ENCODE measurements at places on chromosomes 5 and 9. TPM values are rescaled to one million over a fixed set of nuclear protein-coding genes. Genes with fewer than 3 reads are reported as not detected.

The SHROOM1 gene
- 10.0 TPM for total RNA-seq

DNA sequence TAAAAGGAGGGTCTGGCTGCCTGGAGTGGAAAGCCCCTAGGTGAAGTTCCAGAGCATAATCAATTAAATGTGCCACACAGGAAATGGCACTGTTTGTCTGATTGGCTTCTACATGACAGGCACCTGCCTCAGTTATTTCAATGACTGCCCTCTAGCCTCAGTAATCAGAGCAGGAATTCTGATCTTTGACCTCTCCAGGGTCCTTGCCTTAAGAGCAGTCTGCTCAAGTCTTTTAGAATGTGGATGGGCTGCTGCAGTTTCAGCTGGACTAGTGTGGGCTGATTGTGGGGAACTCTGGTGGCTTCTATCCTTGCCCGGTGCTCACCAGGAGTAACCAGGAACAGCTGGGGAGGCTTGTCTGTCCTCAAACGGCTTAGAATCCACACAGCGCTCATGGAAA lies 98.9 kb downstream of the LIX1 start:
- DNase-seq: peak; percentile 51

The NIPAL4 gene
- total RNA-seq: not detected

The LRRC19 gene
- total RNA-seq: not detected

- DNase-seq: peak; percentile 7
These were observed 1829.9 kb downstream of the EFNA5 start for GRCh38 chr5:105840800-105841199.

The IFNB1 gene
- not detected for total RNA-seq

DNA sequence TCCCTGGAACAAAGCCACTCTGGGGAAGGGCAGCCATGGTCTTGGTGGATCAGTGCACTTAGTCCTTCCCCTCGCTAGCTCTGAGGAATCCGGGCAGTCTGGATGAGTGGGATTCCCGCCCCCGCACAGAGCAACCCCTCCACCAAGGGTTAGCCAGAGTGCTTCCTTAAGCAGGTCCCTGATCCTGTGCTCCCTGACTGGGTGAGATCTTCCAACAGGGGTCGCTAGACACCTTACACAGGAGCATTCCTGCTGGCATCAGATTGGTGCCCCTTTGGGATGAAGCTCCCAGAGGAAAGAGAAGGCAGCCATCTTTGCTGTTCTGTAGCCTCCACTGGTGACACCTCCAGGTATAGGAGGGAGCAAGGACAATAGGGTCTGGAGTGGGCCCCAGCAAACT lies 228.8 kb downstream of the AP3B1 start:
- DNase-seq: no peak

DNA sequence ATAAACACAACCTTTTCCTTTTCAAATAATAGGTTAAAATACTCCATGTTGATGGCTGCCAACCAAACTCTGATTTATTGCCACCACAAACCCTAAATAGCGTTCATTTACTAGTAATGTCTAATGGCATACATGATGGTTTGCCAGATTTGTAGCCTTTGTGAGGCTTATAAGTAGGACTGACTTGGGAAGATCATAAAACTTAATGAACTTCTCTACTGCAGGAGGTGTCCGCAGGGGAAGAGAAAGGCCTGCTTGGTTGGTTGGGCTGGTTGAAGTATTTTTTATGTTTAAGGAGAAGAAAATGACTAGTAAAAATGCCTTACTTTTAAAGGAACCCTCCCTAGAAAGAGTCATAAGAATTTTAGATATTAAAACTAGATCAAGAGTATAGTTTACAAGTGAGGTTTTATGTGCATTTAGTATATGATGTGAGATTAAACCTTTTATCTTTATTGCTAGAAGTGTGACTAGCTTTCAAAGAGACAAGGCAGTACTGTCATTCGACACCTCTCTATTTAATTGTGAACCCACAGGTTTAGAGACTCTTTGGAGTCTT lies 5.0 kb downstream of the PBX3 start:
- no peak for DNase-seq

The GTF3C5 gene
- 50.6 TPM for total RNA-seq

DNA sequence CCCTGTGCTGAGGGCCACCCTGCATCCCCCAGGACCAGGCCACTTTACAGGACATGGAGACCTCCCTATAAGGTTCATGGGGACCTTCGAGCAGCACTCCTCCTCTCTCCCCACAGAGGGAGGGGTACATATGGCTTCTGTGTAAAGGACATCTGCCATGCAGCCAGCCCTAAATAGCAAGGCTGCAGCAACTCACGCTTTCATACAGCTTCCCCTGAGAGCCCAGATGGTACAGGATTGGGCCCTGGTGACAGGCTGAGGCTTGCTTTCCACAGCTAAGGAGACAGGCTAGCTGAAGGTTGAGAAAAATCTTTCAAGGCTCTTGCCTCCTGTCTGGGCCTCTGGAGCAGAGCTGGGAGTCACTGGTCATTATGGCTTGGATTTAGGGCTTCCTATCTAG lies 147.0 kb upstream of the ZNF366 start:
- DNase-seq: no peak

DNA sequence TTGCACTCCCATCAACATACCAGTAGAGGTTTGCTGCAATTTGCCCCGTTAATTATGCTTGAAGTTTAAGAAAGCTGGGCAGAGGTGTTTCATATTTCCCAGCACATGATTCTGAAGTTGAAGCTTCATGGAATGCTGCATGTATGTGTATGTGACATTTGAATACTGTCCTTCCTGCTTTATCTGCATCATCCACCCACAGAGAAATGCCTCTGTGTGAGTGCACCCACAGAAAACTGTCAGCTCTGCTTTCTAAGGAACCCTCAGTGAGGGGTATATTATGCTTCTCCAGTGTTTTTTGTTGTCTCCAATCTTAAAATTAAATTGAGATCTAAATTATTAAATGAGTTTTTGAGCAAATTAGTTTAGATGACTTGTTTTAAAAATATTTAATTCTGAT lies 358.1 kb upstream of the PIK3R1 start:
- no peak for DNase-seq

The KIF4B gene
- not detected for total RNA-seq

The NIPBL gene
- total RNA-seq: 19.4 TPM

DNA sequence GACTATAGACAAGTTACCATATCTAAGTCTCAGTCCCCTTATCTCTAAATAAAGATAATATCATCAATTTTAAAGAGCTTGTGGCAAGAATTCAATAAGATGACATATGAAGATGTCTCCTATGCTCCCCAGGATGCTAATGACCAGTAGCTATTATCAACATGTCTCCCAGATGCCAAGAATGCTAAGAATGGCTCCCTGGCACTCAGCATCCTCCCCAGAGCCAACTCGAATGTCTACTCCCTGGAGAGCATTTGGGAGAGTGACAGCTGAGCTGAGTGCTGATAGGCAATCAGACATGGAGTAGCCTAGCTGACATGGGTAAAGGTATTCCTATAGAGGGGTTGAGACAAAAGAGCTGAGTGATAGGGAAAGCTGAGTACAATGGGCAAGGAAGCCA lies 15.9 kb downstream of the P4HA2 start:
- DNase-seq: peak; percentile 94

The ANXA6 gene
- 661 TPM for total RNA-seq

DNA sequence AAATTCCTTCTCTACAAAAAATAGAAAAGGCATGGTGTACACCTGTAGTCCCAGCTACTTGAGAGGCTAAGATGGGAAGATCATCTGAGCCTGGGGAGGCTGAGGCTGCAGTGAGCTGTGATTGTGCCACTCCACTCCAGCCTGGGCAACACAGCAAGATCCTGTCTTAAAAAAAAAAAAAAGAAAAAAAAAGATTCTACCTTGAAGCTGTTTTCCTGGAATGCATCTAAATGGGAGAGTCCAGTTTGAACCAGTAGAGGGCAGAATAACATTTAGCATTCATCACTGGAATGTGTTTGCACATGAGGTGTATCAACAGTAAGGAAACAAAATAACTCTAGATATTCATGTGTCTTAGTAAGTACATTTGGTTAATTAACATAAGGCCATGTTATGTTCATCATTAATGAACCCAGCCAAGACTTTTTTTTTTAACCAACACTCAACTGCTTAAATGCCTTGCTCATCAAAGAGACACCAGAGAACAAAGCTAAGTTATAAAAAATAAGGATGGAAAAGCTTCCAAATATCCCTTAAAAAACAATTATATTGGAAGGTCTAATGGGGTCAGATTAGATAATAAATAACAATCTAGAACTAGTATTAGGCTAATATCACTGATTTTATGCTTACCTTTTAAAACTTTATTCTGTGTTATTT lies 16.1 kb downstream of the IFNE start:
- peak; percentile 65 for DNase-seq

The NOXA1 gene
- total RNA-seq: 1.2 TPM

The TMEM232 gene
- 4.2 TPM for total RNA-seq

Measured in myocyte (in vitro differentiated cells).